ENCODE measurements at places on chromosomes 16 and 17.

DNA sequence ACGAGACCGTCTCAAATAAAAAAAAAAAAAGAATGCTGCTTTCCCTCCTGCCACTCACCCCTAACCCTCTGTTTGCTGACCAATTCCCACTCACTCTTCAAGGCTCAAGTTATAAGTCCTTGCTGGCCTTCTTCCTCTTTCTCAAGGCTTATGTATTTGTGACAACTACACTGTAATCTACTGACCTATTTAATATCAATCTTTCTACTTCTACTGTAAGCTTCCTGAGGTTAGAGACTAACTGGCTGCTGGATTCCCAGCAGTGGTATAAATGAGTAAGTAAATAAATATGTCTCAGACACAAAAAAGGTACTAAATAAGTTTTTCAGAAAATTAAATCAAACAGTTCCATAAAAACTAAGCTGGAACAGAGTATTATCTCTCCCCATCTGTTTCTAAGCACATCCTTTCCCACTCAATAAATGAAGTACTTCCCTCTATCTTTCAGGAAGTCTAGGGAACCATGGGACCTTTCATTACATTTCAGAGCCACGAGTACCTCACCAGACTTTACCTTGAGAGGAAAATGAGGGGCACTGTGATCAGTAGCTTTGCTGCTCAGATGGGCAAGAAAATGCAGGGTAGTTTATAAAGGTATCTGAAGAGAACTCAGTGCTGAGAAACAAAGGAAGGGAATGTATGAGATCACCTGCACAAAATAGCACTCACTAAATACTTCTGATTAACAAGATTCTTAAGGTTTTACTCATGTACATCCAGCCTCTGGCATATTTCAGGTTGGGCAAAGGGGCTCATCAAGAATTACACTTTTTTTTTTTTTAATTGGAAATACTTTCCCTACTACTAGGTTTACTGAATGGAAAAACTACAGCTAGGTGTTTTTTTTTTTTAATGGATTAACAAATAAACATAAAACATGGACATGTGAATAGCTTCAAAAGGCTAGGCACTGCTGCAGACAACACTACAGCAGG is 10.8 kb downstream of the SSH2 start:
- DNase-seq = no peak

DNA sequence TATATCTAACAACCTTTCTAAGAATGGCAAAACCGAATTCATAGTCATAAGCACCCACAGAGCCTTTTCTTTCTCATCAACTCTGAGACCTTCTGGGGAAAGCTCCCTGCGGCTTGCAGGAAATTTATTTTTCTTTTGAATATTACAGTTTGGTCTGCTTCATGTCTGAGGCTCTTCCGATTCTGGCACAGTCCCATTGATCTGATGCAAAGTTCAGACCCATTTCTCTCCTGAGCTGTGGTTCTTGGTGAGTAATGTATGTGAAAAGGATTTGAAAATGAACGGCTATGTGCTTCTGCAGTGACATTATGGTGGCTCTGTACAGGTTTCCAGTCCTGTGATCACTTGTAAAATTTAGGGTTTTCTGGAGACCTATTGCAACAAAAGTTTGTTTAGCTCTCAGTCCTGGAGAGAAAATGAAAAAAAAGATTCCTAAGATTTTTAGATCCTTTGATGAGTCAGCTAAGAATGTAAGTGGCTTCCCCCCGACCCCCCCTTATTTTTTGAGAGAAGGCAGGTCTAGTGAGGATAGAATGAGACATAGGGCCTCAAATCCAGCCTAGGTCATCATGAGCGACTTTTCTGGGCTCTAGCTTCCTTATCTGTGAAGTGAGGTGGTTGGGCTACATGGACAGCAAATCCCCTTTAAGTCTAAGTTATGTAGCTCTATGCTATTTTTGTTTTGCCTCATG is 4.6 kb downstream of the GAN start:
- DNase-seq = no peak

DNA sequence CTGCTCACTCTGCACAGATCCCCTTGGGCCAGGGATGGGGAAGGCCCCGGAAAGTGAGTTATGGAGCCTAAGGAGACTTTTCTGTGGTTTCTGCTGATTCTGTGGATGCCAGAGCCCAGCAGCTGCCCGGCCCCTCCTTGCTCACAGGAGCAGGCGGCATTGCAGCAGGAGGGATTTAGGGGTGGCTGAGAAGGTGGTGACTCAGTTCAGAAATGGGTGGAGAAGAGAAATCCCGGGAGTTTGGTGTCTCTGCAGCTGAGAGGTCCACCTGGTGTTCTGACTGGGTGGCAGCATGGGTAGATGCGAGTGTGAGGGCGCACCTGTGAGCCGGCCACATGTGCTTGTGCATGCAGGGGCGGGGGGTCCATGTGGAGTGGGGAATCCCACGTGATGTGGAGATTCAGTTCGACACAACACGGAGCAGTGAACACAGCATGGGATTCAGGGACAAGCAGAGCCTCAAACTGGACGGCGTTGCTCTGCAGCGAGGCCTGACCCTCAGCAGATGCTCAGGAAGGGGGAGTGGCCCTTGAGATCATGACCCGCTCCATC is 16.0 kb upstream of the SPPL2C start:
- DNase-seq = no peak

DNA sequence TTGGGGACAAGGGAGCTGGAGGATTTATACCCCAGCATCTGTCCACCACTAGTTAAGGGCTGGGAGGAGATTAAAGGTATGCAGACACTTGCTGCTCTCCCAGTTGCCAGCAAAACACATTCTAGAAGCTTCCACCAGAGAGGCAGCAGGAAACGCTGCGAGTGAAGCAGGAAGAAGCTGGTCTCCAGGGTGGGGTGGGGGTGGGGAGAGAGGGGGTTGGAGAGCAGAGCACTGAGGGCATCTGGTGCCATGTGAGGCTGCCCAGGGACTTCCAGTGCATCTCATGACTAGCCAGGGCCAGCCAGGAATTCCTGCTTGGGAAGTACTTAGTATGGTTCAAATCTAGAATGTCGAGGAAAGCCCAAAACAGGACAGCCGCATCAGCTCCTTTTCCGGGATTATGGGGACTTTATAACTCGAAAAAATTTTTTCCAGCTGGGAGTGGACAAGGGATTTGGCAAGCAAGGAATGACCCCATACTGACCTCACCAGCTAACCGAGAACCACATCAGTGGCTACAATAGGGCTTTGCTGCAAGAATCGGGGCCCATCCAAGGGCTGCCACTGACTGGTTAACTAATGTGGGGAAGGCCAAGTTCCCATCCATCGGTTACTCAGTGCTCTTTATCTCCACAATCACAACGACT is 26.2 kb upstream of the AXIN2 start:
- no peak for DNase-seq

- DNase-seq = no peak
Measured at GRCh38 chr17:27588354-27588753, 42.6 kb upstream of the LGALS9 start.

GRCh38 chr17:77728474-77728795 is 230.1 kb upstream of the TNRC6C start:
- DNase-seq = no peak
